ENCODE measurements at places on chromosomes 1 and 21.
A peak's percentile ranks its signal among the peaks of the same experiment; 100 is the strongest.

DNA sequence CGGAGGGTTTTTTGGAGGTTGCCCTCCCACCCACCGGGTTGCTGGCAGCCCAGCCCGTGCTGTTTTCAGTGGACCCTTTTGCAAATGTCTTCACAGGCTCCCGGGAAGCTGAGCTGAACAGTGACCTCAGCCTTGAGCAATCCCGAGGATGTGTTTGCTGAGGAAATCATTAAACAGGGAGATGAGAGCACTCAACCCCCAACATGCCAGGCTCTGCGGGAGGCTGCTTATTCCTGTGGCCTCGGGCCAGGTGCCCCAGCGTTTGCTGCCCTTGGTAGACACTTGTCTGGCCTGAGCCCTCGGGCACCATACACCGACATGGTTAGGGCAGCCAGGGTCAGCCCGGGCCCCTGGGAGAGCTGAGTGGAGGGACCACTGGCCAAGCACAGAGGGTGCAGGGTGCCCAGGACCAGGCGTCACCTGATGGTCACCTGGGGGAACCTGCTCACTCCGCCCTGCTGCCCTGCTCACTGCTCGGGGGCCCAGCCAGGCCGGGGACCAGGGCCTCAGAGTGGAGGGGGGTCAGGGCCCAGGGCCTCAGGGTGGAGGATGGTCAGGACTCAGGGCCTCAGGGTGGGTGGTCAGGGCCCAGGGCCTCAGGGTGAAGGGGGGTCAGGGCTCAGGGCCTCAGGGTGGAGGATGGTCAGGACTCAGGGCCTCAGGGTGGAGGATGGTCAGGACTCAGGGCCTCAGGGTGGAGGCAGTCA, 42.5 kb upstream of the POFUT2 start:
- DNase-seq: no peak

- DNase-seq: no peak
Observed at GRCh38 chr1:99455760-99456159, 190.2 kb upstream of the PALMD start.

DNA sequence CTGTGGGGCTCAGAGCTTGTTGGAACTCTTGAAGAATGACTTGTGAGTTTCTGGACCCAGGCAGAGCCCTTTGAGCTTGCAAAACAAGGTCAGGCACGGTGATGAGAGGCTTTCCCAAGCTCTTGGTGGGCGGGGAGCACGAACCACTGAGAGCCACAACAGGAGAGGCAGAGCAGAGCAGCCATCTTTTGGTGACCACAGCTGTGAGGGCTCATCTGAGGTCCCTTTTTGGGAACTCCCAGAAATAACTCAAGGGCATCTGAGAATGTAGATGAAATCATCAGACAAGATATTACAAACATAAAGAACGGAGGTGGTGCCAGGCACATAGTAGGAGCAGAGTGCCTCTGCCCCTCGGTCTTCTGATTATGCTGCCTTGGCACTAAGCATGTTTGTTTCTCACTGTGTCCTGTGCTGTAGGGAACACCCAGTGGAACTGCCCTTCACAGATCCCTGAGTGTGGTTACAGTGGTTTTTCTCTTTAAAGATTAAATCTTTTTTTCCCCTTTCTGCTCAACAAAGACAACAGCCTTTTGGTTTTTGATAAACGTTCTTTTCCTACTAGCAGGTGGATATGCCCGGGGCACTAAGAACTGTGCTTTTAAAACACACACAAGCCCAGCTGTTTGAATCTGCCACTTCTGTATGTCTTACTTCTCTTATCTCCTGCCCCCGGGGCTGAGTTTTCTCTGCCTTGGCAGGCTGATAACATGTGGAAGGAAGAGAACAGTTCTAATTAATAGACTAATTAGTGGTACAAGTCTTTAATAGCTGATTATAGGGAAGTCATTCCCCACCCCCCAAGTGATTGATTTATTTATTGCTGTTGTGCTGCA, 37.7 kb downstream of the CD34 start:
- no peak for DNase-seq

GRCh38 chr1:56551691-56552090, 27.7 kb downstream of the PLPP3 start:
- peak; percentile 77 for DNase-seq

DNA sequence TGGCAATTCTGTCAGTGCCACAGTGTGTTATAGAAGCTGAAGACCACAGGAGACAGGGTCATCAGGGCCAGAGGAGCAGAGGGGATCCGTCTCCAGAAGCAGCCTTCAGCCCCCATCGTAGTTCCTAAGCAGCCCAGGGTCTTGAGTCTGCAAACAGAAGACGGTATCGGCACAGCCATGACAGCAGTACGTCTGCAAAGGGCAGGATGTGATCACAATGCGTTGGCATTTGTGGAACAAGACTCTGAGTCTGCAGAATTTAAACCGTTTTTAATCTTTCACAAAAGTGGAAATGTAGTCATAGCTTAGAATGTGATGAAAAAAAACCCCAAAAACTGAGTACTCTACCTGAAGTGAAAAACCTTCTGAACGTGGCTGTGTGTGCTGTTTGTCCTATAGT, 44.0 kb upstream of the SCCPDH start:
- no peak for DNase-seq

- no peak for DNase-seq
Observed at GRCh38 chr1:163444665-163445064, 122.9 kb downstream of the NUF2 start.

DNA sequence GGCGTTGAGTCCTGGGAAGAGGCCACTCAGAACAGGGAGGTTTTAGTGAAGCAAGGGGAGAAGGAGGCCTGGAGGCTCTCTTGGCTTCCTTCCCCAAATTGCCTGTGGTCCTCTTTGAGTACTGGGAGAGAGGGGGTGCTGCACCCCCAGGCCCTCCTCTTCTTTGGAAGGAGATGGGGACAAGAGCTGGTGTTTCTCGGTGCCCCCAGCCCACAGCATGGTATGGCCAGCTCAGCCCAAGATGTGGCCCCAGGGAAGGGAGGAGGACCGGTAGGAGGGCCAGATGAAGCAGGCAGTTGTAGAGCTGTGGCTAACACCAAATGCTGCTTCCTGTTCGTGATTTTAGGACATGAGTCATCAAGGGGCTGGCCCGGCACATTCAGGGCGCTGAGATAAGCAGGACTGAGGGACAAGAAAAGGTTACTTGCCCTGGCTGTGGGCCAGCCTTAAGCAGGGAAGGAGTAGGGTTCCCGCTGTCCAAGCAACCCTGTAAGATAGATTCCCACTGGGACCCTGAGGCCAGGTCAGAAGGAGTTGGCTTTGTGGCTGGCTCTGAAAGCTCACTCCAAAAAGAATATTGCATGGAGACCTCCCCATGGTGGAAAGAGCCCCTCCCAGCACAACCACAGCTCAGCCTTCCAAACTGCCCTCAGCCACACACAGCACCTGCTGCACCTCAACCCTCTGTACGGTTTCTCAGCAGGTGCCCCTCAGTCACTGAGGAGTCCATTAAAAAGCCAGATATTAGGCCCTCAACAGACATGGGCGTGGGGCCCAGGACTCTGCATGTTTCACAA, 4.9 kb upstream of the TNFRSF1B start:
- DNase-seq: peak; percentile 65

DNA sequence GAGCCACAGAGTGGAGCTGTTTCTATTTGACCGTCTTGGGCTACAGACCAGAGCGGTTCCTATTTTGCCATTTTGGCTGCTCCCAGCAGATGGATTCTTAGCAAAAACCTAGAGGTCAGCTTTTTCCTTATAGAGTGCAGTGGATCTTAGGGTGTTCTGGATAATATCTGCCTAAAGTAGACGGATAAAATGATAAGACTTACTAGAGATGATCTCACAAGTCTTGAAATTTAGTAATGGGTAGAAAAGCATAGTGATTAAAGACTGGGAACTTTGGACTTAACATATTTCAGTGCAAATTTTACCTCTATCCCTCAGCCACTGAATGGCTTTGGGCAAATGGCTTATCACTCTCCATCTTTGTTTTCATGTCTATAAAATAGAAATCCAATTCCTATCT, 439.8 kb downstream of the ADGRL2 start:
- no peak for DNase-seq

DNA sequence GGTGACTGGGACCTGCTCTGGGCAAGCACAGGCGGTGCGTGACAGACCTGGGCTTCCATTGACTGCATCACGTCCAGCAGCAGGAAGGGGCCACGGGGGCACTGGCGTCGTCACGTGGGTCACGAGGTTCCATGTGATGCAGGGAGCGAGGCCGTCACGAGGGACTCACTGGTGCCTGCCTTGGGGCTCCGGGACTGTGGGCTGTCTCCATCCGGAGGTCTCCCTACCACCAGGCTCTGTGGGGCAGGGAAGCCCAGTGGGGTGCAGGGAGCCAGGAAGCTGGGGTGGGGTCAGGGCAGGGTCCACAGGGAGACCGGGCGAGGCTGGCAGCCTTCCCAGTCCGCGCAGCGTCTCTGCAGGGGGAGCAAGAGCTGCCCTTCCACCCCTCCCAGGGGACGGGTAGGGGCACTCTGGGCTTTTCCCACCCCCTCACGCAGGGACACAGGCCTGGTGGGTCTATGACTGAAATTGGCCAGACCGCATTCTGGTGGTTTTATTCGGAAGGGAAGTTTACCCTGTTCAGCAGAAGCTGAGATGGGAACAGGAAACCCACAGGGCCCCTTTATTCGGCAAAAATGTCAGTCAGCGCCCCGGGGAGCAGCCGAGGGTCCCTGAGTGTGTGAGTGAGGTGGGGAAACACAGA, 416 bp upstream of the TNFRSF14 start:
- peak; percentile 41 for DNase-seq

GRCh38 chr1:114286179-114286578, 132.5 kb upstream of the SYT6 start:
- no peak for DNase-seq

- DNase-seq: no peak
Observed at GRCh38 chr1:150221552-150221951, 14.4 kb downstream of the ANP32E start.

GRCh38 chr1:167861664-167862381, 52.1 kb downstream of the ADCY10 start:
- no peak for DNase-seq

DNA sequence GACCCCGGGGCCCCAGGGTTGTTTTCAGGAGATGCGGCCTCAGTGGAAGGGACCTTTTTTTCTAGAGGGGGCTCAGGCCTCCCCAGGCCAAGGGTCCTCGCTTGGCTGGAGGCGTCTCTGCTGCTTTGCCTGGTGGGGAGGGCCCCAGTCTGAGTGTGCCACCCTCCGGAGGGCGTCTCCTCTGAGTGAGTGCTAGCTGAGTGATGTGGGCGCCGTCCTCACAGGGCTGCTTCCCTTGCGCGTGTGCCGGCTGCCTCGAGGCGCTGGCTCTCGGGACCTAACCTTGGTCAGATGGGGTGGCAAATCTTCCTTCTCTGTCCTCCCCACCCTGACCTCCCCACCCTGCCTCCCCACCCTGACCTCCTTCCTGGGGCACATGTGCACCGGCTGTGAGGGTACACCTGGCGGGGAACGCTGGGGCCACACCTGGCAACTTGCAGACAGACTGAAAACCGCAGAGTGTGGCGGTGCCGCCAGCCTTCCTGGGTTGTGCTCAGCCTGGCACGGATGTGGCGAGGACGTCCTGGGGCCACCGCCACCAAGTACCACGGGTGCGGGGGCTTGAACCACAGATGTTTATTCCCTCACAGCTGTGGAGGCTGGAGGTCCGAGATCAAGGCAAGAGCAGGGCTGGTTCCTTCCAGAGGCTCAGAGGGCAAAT, 93.0 kb upstream of the TTC34 start:
- no peak for DNase-seq

GRCh38 chr21:45330851-45331261, 43.2 kb upstream of the POFUT2 start:
- DNase-seq: no peak

GRCh38 chr1:180117764-180118116, 36.9 kb upstream of the QSOX1 start:
- DNase-seq: no peak

DNA sequence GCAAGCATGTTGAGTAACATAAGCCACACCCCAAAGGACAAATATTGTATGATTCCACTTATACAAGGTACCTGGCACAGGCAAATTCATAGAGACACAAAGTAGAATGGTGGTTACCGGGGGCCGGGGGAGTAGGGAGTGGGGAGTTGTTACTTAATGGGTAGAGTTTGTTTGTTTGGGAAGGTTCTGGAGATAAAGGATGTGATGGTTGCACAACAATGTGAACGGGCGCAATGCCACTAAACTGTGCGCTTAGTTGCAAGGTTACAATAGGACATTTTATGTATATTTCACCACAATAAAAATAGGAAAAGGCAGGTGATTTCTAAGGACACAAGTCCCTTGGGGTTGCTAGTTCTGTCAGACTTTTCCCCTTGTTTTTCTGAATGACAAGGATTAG, 516.6 kb downstream of the KIF26B start:
- DNase-seq: no peak

DNA sequence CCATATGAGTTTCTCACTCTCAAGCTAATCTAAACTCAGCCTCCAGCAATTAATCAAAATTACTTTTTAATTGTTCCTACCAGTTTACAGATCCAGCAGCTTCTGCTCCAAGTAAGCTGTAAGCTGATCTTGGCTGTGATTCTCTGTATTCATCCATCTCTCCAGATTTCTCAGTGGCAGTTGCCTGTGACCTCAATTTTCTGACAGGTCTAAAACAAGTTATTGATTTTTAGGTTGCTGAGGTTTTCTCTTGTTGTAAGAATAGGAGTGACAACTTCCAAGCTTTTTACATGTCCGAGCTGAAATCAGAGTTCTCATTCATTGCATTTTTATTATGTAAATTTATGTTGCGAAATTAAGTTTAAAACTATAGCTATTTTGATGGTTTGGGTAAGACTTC, 1044.4 kb downstream of the PLA2G4A start:
- no peak for DNase-seq

DNA sequence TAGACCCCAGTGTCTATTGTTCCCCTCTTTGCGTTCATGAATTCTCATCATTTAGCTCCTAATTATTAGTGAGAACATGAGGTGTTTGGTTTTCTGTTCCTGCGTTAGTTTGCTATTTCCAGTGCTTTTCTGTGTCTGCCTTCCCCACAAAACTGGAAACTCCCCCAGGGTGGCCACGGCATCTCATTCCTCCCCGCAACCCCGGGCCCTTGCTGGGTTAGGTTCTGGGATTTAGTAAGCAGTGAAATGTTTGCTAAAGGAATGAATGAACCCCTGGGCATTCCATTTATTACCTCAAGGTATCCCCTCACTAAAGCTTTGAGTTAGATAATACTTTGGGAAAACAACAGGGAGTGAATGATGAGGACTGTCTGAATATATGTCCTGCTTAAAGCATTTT, 142.9 kb downstream of the GLUL start:
- no peak for DNase-seq

DNA sequence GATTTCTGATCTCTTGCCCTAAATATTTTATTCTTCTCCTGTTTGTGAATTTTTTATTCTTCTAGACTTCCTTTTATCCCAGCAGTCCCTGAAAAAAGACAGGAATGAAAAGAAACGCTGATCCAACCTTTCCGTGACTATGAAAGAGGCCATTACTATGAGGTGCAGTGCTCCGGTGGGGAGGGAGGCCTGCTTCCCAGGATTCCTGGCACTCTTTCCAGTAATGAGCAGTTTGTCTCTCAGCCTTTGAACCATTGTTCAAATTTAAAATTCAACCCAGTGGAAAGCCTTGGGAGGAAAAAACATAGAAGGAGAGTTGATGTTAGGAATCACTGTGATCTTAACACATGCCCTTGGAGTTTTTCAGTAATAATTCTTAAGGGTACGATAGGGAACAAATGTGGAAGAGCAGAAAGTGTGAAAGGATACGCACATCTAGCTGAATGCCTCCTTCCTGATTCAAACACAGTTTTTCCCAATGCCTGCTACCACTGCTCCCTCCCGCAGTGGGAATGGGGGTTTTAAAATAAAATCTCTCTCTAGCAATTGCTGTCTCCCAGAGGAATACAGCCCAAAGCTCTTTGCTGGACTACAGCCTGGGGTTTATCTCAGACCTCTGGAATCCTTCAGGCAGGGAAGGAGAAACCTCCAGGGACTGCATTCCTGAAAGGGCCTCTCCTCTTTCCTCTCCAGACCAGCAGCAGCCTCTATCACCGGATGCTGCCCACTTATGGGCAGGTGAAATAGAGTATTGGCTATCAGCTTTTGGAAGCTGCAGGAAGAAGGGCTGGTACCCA, 6.1 kb downstream of the IER5 start:
- DNase-seq: no peak
